HT1080 (cell line): ENCODE measurements at places on chromosomes 7 and 10. TPM values are rescaled to one million over a fixed set of nuclear protein-coding genes. Genes with fewer than 3 reads are reported as not detected.

GRCh38 chr10:7529638-7530037 is 118.8 kb upstream of the SFMBT2 start:
- DNase-seq, result no peak

DNA sequence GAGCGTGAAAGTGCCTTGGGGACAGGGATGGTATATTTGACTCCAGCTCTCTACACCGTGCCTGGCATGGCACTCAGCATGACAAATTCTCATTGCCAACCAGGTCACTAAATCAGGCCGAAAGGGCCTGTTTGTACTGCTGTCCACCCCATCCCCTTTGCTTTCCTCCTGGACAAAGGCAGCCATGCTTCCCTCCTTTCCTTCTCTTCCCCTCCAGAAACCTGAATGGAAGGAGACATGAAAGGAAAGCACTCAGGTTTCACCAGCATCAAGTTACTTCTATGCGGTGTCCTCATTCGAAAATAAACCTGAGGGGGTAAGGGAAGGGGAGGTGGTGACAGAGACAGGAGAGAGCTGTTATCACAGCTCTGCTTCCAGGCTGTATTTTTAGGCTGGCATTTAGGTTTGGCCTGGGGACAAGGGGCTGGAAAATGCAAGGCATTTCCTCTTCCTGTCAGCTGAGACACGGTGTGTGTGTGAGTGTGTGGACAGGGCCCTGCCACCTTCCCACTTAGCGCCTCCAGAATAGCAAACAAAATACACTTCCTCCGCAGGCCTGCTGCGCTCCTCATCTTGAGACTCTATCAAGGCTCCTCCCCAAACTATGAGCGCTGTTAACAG is 79.9 kb upstream of the COL13A1 start:
- peak; percentile 34 for DNase-seq

GRCh38 chr7:29649876-29650275 is 86.2 kb downstream of the PRR15 start:
- DNase-seq, result no peak

GRCh38 chr7:7271094-7271874 is 88.9 kb downstream of the C1GALT1 start:
- DNase-seq, result no peak

DNA sequence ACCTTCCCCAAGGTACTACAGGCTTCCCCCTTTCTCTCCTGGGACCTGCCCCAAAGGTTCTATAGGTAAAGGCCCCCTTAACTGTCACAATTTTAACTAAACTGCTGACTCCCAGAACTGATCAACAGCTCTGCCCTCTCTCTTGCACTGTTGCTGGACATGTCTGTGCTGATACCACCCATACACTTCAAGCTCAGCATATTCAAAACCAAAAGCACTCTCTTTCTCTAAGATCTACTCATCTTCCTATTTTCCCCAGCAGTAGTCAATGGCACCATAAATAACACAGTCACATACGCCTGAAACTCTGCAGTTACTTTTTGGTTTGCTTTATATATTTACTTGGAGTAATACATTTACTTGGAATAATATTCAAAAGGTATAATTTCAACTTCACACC is 12.3 kb downstream of the OSBPL3 start:
- DNase-seq, result no peak

OR9A2 gene
- not detected in 2 replicates for total RNA-seq

C10orf105 gene
- total RNA-seq, result not detected in 2 replicates

TM9SF3 gene
- 50.4 and 63.1 TPM in 2 replicates for total RNA-seq

CYP2C18 gene
- total RNA-seq, result 0.05 TPM in 1 of 2 replicates, not detected in the other

CYP2C19 gene
- not detected in 2 replicates for total RNA-seq

ZNF365 gene
- 8.2 and 8.8 TPM in 2 replicates for total RNA-seq

PRKCQ gene
- total RNA-seq, result 0.16 and 0.33 TPM in 2 replicates
